ENCODE measurements at places on chromosomes 4 and X.

GRCh38 chr4:11402192-11402591 is 26.5 kb downstream of the HS3ST1 start:
- DNase-seq, result no peak

- no peak for DNase-seq
These were observed 16.4 kb upstream of the HSFX1 start for GRCh38 chrX:149757206-149758067.

DNA sequence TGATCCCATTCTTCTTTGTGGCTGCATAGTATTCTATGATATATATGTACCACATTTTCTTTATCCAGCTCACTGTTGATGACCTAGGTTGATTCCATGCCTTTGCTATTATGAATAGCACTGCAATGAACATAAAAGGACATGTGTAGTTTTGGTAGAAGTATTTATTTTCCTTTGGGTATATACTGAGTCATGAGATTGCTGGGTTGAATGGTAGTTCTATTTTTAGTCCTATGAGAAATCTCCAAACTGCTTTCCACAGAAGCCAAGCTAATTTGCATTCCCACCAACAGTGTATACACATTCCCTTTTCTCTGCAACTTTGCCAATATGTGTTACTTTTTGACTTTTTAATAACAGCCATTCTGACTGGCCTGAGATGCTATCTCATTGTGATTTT is 278.3 kb downstream of the PCDH18 start:
- DNase-seq, result no peak

- DNase-seq, result peak; percentile 2
These were observed 115.1 kb downstream of the PPP3CA start for GRCh38 chr4:101232074-101232776.

GRCh38 chr4:184848510-184848909 is 22.7 kb upstream of the ACSL1 start:
- DNase-seq, result no peak

DNA sequence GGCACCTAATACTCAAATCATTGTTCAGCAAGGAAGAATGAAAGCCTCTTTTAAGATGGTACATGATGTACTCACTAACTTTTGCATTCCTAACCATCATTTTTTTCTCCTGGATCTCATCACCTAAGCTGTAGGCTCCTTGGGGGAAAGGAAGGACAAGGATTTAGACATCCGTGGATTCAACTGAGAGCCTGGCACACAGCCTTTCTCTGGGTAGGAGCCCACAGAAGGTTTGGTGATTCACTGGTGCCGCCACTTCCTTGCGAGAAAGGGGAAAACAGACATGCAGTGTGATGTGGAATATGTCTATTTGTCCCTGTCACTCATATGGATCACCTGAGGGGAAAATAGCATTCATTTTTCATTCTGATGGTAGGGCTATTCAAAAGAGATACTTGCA is 147.3 kb downstream of the PCDH7 start:
- DNase-seq, result no peak

- DNase-seq, result no peak
These were observed 34.5 kb upstream of the CDKN2AIP start for GRCh38 chr4:183409934-183410333.

DNA sequence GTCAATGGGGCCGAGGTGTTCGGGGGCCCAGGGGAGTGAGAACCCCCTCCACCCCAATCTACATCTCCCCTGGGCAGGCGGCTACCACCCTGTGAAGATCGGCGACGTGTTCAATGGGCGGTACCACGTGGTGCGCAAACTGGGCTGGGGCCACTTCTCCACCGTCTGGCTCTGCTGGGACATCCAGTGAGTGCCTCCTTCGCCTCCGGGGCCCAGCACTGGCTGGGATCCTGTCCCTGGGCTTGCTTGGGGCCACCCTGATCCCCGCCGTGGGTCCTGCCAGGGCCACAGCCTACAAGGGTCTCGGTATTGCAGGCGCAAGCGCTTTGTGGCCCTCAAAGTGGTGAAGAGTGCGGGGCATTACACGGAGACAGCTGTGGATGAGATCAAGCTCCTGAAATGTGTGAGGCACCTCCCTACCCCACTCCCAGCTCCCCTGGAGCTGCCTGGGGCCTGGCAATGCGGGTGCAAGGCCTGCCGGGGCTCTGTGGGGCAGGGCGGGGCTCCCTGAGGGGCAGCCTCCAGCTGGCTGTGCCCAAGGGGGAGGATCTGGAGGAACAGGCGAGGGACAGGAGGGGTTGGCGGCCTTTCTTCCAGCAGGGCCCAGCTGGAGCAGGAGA is 697 bp downstream of the SRPK3 start:
- DNase-seq, result no peak

GRCh38 chr4:121950680-121951520 is 960 bp downstream of the TRPC3 start:
- no peak for DNase-seq

DNA sequence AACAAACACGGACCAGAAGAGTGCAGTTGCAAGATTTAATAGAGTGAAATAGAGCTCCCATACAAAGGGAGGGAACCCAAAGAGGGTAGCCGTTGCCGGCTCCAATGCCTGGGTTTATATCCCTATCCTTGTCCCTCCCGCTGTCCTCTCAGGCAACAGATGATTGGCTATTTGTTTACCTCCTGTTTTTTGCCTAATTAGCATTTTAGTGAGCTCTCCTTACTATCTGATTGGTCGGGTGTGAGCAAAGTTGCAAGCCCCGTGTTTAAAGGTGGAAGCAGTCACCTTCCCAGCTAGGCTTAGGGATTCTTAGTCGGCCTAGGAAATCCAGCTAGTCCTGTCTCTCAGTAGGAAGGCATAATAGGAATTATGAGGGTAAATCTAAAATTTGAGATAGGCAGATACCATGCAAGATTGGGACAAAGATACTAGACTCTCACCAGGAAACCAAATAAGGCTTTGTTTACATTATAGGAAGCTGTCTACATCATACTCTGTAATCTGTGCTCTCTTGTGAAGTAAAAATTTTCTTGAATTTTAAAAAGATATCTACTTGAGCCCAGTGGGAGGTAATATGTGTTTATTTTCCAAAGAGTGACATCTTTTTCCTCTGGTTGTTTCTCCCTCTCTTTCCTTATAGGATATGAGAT is 65.9 kb downstream of the ATP10D start:
- no peak for DNase-seq

DNA sequence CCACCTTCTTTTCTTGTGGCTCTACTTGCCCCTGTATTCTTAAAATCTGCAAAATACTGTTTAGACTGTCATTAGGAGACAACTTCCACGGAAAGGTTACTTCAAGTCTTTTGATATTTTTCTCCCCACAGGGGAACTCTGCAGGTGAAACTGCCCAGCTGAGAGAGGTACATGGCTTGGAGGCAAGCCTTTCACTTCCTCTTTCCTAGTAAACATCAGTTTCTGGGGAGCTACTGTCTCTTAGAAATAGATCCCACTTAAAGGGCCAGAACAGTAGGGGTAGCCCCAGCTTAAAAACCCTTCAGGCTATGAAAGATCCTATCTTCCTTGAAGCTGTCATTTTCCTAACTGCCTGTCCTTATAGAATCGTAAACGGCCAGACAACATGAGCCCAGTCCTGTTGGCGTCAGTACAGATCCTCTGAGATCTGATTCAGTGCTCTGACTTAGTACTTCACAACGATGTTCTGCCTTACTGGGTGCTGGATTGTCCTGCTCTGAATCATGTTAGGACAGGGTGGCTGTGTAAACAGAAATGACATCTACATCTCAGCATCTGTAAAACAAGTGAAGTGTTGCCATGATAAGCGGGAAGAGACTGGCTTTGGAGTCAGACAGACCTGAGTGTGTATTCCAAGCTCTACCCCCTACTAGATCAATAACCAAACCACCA is 102.1 kb downstream of the ITIH6 start:
- DNase-seq, result no peak

GRCh38 chrX:46755671-46756070 is 3.2 kb downstream of the SLC9A7 start:
- DNase-seq, result no peak

- DNase-seq, result no peak
These were observed 17.7 kb upstream of the ASB5 start for GRCh38 chr4:176286728-176287127.

DNA sequence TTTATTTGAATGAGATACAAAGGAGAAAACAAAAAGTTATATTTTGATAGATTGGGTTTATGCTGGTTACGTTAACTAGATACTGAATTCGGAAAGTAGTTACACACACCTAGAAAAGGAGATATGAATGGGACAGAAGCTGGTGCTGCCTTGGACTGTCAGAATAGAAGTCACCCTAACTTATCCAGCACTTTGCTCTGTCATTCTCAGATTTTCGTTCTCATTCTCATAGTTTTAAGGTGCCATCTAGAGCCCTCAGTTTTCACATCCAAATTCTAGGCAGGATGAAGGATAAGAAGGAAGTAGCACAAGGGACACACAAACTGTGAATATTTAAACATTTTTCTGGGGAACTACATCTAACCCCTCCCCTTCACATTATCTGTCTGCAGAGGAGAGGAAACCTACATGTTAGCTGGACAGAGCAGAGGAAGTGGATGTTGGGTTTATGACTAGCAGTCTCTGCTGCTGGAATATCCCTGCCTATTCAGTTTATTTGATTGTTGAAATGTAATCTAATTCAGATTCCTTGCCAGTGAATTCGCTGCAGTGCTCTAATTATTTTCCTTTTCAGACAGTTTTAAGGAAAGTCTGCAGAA is 521.9 kb downstream of the FAT4 start:
- DNase-seq, result no peak

- no peak for DNase-seq
These were observed 44.2 kb upstream of the TMEM131L start for GRCh38 chr4:153421941-153422340.

DNA sequence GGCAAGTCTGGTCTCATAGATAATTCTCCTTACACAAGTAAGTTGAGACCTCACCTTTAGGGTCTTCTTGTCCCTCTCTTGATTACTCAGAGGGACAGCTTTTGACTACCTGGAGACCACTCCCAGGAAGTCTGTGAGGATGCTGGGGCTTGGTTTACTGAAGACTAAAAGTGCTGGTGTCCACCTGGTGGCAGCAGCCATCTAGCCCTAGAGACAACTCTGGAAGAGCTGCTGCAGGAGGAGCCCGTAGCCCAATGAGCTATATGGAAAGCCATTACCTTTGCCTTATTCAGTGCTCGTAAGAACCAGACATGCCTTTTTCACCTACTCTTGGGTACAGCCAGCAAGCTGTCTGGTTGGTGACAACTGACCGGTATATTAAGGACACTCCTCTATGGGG is 7.3 kb downstream of the FGFBP2 start:
- no peak for DNase-seq

DNA sequence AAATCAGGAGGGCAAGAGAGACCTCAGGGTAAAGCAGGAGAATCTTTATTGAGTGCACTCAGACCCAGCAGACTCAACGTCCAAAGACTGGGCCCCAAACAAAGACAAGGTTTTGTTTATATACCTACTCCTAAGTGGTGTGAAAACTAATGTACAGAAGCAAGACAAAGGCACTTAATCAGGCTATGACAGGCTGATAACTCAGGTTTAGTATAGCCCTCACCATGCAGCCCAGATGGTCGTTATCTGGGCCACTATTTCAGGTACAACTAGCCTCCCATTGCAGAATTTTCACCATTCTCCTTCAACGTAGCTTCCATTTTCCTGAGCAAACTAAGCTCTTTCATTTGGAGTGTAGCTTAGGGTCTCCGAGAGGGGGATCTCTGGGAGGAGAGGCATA is 36.9 kb downstream of the SULT1E1 start:
- DNase-seq, result no peak

- DNase-seq, result no peak
These were observed 69.5 kb downstream of the IL15 start for GRCh38 chr4:141705747-141706377.

DNA sequence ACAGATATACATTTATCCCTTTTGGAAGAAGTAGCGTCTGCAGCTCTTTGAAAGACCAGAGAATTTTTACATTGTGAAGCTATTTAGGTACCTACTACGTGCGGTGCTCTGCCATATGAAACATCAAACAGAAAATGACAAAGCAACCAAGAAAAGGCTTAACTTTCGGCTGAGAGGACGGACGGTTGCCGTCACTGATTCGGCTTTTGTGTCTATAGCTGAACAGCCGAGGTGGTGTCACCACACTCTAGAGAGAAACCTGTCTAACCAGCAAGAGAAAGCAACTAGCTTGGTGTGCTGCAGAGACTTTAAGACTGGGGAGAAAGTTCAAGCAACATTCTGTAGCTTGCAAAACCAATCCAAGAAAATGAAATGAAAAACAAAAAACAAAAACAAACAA is 145.5 kb downstream of the SHOX start:
- no peak for DNase-seq

- DNase-seq, result no peak
These were observed 147.1 kb downstream of the CAMK2D start for GRCh38 chr4:113614414-113614813.

- no peak for DNase-seq
These were observed 14.1 kb downstream of the NAT8L start for GRCh38 chr4:2072971-2073807.

GRCh38 chrX:140733766-140734342 is 24.3 kb downstream of the LINC00632 start:
- no peak for DNase-seq

- no peak for DNase-seq
These were observed 125.8 kb downstream of the PPEF1 start for GRCh38 chrX:18833071-18833731.

Measured in nucleus accumbens (tissue), 56 donors.